ENCODE measurements at places on chromosomes 4 and X.

- DNase-seq: no peak
Observed at GRCh38 chr4:109979920-109980717, 67.4 kb downstream of the EGF start.

- no peak for DNase-seq
Observed at GRCh38 chr4:7915875-7916242, 23.8 kb downstream of the AFAP1 start.

- DNase-seq: no peak
Observed at GRCh38 chr4:61527888-61528287, 327.8 kb downstream of the ADGRL3 start.

- DNase-seq: peak; percentile 64
Observed at GRCh38 chr4:113636877-113637276, 124.7 kb downstream of the CAMK2D start.

- no peak for DNase-seq
Observed at GRCh38 chrX:8049827-8050226, 121.2 kb downstream of the VCX2 start.

DNA sequence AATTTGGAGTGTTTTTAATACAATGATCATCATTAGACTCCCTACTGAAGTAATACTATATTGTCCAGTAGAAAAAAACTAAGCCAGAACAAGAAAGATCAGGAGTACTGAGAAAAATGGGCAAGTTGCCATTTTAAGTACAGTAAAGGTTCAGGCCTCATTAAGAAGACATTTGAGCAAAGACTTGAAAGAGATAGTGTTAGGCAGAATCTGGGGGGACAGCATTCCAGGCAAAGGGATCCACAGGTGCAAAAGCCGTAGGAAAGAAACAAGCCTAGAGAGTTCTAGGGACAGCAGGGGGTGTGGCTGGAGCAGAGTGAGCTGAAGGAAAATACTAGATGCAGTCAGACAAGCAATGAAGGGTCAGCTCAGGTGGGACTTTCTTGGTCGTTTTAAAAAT is 58.1 kb upstream of the INTU start:
- no peak for DNase-seq

DNA sequence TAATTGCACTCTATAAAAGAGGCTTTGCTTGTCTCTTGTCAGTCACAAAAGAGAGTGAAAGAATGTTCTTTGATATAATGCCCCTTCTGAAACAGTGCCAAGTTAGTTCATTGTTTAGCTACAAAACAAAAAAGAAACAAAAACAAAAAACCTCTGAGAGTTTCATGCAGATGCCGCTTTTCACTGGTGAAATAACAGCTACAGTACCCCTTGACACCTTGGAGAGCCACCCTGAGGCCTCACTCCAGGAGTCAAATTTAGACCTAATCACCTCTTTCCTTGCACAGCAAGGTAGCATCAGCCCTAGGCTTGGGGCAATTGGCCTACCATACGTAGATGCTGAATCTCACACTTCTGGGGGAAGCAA is 185.2 kb downstream of the UNC5C start:
- no peak for DNase-seq

DNA sequence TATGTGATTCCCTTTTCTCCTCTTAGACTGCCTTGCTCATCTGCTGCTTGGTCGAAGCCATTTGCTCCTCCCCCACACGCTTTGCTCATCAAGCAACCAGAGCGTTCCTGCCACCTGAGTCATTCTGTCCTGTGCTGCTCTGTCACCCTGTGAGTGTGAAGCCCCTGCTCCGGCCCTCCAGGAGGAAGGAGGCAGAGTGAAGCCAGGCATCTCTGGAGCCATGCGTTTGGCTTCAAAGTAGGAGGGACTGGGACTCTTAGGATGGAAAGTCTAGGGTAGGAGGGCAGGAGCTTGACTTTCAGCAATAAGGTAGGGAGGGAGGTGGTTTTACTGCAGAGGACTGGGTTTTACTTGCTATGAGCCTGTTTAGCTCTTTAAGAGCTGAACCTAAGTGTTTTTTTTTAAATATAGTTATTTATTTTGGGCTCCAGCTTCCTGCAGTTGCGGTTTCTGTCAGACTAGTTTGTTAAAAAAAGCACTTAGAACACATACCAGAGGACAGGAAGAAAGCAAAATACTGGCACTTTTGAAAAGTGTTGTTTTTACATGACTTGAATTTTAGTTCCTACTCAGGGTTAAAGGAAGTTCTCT is 63.6 kb downstream of the SPINK2 start:
- DNase-seq: peak; percentile 83

DNA sequence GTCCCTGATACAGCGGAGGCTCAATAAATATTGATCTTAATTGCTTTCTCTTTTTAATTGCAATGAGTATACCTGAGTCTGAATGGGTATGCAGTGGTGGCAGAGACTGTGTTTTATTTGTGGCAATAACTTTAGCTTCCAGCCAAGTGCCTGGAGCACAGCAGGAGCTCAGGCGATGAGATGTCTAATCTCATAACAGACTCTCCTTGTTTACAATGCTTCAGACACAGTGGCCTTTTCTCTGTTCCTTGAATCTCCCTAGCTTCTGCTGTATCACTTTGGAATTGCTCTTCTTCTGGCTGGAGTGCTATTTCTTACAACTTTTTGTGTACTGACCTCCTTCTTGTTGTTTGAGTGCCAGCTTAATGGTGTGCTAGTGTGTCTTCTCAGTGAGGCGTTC is 91.5 kb upstream of the UNC5C start:
- no peak for DNase-seq

GRCh38 chr4:8220661-8221450 is 21.8 kb downstream of the SH3TC1 start:
- no peak for DNase-seq

Measured in KBM-7 (cell line).